Central memory CD8-positive, alpha-beta T cell (primary cell): ENCODE measurements at places on chromosomes 1 and 21.

GRCh38 chr1:173330149-173330951, 123.2 kb upstream of the TNFSF4 start:
- H3K27me3 ChIP-seq = no peaks in the 10 kb centered on the region
- H3K4me3 ChIP-seq = no peak overlapping the region
- H3K36me3 ChIP-seq = no peaks in the 10 kb centered on the region
- H3K4me1 ChIP-seq = peaks cover 8% of the 10 kb centered on the region
- DNase-seq = no peak
- H3K27ac ChIP-seq = peak overlapping the region; percentile 90

- DNase-seq = no peak
- H3K4me1 ChIP-seq = peaks cover 10% of the 10 kb centered on the region
- H3K27me3 ChIP-seq = no peaks in the 10 kb centered on the region
- no peak overlapping the region for H3K4me3 ChIP-seq
- H3K36me3 ChIP-seq = no peaks in the 10 kb centered on the region
Measured at GRCh38 chr21:45297329-45297728, 9.6 kb upstream of the POFUT2 start.

DNA sequence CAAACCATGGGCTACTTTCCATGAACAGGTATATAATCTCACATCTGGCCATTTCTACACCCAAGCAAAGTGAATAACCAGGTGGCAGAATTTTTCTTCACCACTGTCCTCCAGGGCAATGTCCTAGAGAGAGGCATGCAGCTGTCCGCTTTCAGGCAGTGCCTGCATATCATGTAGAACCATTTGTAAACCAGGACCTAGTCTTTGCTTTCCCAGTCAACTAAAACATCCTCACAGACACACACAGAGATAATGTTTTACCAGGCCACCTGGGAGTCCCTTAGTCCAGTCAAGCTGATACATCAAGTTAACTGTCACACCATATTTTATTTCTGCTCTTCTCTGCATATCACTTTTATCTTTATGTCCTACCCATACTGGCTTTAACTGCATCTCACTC, 26.2 kb downstream of the TNFSF18 start:
- H3K36me3 ChIP-seq = no peaks in the 10 kb centered on the region
- H3K4me1 ChIP-seq = no peaks in the 10 kb centered on the region
- H3K27me3 ChIP-seq = no peaks in the 10 kb centered on the region
- H3K27ac ChIP-seq = no peak overlapping the region
- no peak for DNase-seq
- H3K4me3 ChIP-seq = no peak overlapping the region

- no peak overlapping the region for H3K27ac ChIP-seq
- peaks cover 73% of the 10 kb centered on the region for H3K27me3 ChIP-seq
- H3K4me3 ChIP-seq = no peak overlapping the region
- no peaks in the 10 kb centered on the region for H3K4me1 ChIP-seq
Measured at GRCh38 chr1:51086496-51087271, 15.3 kb upstream of the C1orf185 start.

- peaks cover 1% of the 10 kb centered on the region for H3K36me3 ChIP-seq
- H3K27ac ChIP-seq = no peak overlapping the region
- no peak for DNase-seq
- peaks cover 10% of the 10 kb centered on the region for H3K27me3 ChIP-seq
- H3K4me1 ChIP-seq = no peaks in the 10 kb centered on the region
- no peak overlapping the region for H3K4me3 ChIP-seq
Measured at GRCh38 chr21:38352536-38353219, 95.9 kb downstream of the KCNJ15 start.

DNA sequence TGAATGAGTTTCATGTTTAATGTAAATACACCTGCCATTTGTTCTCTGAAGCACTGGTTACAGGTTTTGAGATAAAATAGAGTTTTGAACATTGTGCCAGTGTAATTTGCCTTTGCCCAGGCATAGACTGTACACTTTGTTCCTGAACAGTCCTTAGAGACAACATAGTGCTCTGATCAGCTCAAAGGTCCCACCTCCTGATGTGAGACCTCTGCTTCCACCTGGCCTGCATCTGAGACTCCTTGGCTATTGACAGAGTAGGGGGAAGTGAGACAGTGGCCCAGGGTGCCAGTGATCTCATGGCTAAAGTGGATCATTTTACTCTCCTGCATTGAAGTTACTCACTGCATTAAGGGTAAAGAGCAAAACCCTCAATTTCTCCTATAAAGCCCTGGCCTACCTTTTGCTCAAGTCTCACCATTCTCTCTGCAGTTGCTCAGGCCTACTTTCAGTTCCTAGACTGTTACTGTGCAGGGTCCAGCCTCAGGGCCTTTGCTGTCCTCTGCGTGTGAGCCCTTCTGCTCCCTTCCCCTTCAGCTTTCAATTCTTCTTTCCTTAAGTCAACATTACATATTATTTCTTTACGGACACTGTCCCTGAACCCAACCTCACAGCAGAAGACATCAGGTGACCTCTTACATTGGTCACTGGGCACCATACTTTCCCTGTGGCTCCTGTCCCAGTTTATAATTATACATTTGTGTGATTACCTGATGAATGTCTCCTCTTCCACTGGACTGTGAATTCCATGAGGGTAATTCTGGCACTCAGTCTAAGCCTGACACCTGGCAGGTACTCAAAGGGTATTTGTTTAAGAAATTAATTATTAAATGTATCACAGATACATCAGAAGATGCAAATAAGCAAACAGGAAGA, 142.9 kb downstream of the ROR1 start:
- H3K27ac ChIP-seq = no peak overlapping the region
- no peak for DNase-seq
- H3K4me3 ChIP-seq = no peak overlapping the region
- H3K27me3 ChIP-seq = peaks cover 28% of the 10 kb centered on the region
